Progenitor cell of endocrine pancreas (in vitro differentiated cells): ENCODE measurements at places on chromosomes 7 and 10.

GRCh38 chr10:80617807-80618206 lies 80.1 kb downstream of the SH2D4B start:
- DNase-seq: no peak

GRCh38 chr7:101595766-101596537 lies 33.1 kb downstream of the MYL10 start:
- no peak for DNase-seq

DNA sequence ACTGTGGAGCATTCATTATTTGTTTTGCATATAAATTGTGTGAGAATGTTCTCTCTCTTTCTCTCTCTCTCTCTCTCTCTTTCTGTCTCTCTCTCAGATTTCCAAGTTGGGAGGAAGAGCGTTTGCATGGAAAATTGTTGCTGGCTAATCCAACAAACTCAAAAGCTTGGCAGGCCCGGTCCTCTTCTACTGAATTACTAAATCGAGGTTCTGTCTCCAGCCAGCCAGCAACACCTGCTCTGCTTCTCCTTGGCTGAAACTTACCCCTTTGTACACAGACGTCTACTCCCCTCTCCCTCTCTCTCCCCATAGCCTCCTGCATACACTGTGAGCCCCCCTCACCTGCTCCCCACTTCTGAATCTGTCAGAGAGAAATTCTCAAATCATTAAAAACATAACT lies 996.4 kb upstream of the AUTS2 start:
- no peak for DNase-seq

DNA sequence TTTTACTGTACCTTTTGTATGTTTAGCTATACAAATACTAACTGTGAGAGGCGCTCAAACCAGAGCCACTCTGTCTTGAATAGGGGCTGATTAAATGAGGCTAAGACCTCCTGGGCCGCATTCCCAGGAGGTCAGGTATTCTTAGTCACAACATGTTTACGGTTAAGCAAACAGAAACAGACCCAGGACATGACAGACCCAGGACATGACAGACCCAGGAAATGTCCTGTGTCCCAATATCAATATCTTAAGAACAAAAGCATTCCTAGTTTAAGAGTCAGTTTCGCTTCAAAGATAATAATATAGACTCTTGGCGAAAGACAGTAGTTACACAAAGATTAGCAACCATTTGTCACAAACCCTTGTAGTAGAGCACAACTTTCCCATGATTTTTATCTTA lies 304.5 kb downstream of the CCSER2 start:
- DNase-seq: no peak

GRCh38 chr10:78305311-78305710 lies 271.6 kb downstream of the RPS24 start:
- DNase-seq: no peak

- no peak for DNase-seq
These were observed 96.1 kb downstream of the RNF133 start for GRCh38 chr7:122602800-122603199.

DNA sequence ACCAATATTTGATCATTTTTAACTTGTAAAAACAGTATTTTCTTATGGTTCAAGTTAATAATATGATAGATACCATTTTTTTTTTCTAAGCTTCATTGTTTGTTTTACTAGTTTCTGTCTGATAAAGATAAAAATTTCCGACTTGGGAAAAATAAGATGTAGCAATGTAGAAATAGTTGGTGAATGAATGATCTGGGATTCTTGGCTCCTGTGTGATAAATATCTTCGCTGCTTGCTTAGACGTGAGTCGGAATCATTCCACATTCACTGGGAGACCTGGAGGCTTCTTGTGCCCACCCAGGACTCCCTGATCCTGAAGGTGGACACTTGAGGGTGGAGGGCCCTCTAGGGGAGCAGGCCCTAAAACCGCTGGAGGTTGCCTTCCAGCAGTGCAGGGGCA lies 47.9 kb downstream of the EXOC4 start:
- DNase-seq: no peak

GRCh38 chr10:71584902-71585563 lies 134.5 kb downstream of the C10orf105 start:
- no peak for DNase-seq

GRCh38 chr10:114852197-114852596 lies 30.6 kb downstream of the FHIP2A start:
- no peak for DNase-seq

DNA sequence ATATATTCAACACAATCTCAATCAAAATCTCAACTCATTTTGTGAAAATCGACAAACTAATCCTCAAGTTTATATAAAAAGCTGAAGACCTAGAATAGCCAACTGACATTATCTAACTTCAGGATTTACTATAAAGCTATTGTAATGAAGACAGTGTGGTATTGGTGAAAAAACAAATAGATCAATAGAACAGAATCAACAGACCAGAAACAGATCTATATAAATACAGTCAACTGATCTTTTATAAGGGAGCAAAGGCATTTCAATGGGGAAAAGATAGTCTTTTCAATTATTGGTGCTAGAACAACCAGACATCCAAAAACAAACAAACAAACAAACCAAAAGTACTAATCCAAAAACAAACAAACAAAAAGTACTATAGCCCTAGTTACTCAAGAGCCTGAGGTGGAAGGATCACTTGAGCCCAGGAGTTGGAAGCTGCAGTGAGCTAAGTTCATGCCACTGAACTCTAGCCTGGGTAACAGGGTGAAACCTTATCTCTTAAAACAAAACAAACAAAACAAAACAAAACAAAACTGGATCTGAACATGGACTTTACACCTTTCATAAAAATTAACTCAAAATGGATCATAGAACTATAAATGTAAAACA lies 26.6 kb upstream of the AKR1D1 start:
- DNase-seq: no peak

GRCh38 chr10:64086083-64086767 lies 565.0 kb downstream of the REEP3 start:
- DNase-seq: no peak

DNA sequence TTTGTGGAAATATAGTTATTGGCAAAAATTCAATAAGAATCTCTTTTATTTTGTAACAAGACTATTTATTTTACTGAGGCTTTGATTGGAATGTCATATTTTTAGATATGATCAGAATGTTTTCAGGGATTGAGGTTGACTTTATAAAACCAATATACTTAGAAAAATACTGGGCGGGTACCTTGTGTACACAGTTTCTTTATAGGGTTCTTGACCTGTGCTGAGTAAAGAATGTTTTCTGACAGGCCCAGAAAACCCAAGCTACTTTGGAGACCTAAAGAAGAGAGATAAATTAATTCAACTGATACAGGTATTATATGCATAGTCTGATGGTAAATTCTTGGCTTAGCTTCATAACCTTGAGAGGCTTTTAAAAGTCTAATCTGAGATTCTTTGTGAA lies 23.9 kb upstream of the SPAM1 start:
- DNase-seq: no peak

GRCh38 chr10:103598654-103599115 lies 105.2 kb downstream of the NEURL1 start:
- DNase-seq: peak; percentile 35

DNA sequence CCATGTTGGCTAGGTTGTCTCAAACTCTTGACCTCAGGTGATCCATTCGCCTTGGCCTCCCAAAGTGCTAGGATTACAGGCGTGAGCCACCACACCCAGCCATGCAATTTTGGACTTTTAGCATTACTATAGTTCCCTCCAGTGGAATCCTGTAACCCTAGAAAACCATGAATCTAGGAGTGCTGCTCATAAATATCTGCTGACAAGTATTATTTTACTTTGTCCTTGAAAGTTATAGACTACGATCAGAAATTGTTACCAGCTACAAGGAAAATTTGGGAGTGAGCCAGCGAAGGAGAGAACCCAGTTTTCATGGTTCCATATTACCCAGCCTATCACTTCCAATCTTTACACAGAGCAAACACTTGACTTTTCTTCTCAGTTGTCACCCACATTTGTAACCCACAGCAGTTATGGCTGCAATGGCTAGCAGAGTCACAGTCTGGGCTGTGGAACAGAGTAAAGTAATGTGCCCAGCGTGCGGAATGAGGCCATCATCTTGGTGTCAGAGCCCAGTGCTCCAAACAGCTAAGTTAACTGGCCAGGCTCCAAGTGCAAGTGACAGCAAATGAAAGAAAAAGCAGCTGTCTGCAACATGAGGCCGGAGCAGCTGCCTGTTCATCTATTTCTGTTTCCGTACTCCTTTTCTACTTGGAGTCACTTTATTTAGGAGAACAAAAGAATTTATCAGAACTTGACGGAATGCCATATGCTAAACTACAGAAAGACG lies 29.9 kb downstream of the ZC3HC1 start:
- no peak for DNase-seq

DNA sequence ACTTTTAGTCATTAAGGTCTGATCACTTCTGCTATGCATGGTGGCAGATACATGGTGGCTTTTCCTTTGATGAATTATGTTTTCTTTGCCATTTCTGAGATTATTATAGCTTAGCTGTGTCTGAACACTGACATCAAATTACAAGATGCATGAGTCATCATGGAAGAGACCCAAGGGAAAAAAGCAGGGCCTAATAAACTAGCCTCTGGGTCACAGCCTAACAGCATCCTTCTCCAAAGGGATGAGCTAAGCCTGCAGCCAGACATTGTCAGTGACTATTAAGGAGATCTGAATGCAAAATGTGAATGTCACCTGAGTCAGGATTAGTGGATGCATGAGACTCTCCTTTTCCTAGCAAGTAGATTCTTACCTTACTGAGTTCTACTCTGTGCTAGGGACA lies 19.1 kb upstream of the OGDHL start:
- no peak for DNase-seq

DNA sequence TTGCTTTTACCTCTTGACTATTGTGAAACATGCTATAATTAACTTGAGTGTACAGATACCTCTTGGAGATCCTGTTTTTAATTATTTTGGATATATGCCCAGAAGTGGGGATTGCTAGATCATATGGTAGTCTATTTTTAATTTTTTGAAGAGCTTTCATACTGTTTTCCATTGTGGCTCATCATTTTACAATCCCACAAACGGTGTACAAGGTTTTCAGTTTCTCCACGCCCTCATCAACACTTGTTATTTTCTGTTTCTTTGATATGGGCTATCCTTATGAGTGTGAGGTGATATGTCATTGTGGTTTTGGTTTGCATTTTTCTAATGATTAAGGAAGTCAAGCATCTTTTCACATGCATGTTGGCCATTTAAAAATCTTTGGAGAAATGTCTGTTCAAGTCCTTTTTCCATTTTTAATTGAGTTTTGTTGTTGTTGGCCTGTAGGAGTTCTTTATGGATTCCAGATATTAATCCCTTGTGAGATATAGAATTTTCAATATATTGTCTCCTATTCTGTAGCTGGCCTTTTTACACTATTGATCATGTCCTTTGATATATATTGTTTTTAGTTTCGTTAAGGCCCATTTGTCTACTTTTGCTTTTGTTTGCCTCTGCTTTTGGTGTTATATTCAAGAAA lies 7.5 kb downstream of the AGK start:
- DNase-seq: no peak

DNA sequence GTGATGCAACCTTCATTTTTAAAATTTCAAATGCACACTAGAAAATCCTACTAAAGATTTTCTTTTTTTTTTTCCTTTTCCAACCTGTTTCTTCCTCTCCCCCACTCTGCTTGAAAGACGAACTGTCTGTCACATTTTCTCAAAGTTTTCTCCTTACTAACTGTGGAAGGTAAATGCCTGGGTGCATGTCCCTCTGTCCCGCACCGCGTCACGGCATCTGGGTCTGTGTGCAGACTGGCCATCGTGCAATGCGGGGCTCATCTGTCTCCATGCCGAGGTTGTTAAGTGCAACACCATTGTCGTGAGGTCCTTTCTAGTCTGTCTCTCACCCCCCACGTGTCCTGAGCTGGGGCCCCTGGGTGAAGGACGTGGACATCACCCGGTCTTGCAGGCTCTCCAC lies 28.4 kb downstream of the PFKFB3 start:
- DNase-seq: no peak

GRCh38 chr7:13414181-13414580 lies 575.3 kb downstream of the ETV1 start:
- DNase-seq: no peak

DNA sequence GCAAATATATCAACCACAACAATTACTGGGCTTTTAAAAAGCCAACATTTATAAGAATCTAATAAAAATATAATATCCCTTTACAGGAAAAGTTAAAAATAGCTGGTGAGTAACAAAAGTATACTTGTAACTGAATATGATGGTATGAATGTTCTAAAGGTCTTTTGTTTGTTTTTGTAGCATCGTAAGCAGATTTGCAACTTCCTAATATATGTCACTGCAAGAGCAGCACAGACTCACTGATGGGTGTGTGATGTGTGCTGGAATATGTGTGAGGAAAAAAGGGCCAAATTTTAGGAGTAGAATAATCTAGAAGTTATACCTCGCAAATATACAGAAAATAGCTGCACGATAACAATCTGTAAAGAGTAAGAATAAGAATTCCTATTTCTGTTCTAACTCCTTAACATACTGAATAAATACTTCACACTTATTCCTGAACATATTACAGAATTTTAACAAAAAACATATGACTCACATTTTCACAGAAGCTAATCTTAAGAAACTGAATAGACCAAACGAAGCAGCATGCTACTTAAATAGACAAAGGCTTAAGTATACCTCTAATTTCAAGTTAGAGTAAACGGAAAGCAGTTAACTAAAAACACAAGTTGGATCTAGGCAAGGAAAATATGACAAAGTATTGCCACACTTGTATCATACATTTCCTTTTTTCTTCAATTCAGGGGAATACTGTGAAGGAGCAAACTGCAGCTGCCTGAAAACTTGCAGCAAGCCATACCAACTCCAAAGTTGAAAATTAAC lies 9.6 kb downstream of the ETV1 start:
- DNase-seq: no peak

DNA sequence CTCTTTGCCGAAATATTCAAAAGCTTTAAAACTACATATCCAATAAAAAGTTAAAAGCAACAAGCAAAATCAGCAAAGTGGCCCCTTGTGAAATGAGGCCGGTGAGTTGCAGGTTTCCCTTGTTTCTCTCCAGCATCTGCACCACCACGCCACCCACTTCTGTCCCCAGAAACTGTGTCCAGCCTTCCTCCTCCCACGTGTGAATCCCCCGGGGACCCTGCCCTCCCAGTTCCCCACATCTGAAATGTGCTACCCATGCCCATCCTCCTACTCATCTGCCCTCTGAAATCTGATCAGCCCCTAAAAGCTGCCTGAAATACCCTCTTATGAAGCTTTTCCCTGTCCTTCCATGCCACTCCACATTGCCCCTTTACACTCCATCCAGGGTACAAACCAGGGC lies 3.8 kb downstream of the ALOX5 start:
- no peak for DNase-seq

DNA sequence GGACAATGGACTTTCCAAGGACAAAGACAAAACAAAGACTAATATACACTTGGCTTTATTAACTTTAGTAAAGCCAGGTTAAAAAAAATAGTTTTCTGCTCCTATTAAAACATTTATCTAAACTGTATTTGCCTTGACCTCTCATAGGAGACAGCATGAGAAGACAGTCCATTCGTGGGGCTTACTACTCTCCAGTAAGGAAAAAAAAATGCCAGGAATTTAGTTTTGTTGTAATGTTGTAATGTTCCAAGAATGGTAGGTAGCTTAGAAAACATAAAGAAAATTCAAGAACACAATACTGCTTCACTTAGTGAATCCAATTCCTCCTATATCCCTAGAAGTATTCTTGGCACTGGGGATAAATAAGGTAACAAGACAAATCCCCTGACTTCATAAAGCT lies 81.7 kb downstream of the KMT2C start:
- DNase-seq: no peak
